ENCODE measurements at places on chromosomes 7 and 10.

DNA sequence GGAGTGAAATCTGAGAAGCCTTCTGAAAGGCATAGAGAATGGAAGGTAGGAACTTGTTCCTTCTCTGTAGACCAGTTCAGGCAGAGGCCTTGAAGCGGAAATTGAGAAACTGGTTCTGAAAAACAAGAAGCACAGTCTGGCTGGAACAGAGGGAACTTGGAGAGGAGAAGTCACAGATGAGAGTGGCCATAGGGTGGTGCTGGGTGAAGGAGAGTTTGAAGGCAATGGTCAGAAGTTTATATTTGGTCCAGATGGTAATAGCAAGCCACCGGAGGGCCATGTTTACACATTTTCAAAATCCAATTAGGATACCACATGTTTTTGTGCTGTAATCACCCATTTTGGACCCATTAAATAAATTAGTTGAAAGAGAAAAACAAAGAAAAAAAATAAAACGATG lies 692.5 kb downstream of the INHBA start:
- peak; percentile 76 for DNase-seq

- DNase-seq = no peak
Measured at GRCh38 chr10:67257018-67257417, 331.2 kb downstream of the LRRTM3 start.

GRCh38 chr10:3220853-3221252 lies 48.3 kb upstream of the PITRM1 start:
- DNase-seq = peak; percentile 70

DNA sequence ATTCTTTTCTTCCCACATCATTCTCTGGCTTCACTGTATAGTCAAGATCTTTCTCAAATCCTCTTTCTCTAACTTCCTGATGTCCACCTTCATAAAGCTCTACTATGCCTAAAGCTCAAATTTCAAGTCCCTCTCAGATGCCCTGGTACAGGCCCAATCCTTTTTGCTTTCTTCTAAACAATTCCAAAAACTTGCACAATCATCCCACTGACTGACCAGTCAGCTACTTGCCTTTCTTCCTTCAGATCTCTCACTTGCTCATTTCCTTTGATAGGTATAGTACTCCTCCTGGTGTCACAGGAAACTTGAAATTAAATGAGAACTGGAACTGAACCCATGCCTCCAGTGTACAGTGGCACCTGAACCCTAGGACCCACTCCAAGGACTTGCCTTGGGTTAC lies 18.2 kb downstream of the SEC31B start:
- DNase-seq = peak; percentile 7

GRCh38 chr7:155431231-155431630 lies 26.7 kb upstream of the EN2 start:
- DNase-seq = no peak

- DNase-seq = no peak
Measured at GRCh38 chr10:119377958-119378736, 164.4 kb downstream of the RGS10 start.

DNA sequence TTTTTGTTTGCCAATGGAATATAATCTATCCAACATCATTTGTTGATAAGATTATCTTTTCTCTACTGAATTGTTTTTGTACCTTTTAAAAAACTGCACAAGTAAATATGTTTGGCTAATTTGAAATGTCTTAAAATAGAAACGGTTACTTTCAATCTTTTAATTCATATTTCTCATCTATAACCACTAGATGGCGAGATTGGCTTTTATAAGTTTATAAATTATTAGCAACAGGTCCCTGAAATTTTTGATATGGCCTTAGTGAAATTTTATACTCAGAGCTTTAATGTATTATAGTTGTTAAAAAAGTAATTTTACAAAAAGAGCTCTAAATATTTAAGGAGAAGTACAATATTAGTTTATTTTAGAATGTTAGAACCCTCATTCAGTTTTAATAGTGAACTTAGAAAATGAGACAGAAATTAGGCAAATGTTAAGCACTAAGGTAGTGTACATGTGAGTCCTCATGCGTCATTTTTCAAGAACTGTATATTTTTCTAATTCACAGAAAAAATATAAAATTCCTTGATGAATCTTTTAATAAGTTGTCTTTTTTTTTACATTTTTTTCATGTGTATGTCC lies 592.5 kb downstream of the ARL4A start:
- peak; percentile 29 for DNase-seq

DNA sequence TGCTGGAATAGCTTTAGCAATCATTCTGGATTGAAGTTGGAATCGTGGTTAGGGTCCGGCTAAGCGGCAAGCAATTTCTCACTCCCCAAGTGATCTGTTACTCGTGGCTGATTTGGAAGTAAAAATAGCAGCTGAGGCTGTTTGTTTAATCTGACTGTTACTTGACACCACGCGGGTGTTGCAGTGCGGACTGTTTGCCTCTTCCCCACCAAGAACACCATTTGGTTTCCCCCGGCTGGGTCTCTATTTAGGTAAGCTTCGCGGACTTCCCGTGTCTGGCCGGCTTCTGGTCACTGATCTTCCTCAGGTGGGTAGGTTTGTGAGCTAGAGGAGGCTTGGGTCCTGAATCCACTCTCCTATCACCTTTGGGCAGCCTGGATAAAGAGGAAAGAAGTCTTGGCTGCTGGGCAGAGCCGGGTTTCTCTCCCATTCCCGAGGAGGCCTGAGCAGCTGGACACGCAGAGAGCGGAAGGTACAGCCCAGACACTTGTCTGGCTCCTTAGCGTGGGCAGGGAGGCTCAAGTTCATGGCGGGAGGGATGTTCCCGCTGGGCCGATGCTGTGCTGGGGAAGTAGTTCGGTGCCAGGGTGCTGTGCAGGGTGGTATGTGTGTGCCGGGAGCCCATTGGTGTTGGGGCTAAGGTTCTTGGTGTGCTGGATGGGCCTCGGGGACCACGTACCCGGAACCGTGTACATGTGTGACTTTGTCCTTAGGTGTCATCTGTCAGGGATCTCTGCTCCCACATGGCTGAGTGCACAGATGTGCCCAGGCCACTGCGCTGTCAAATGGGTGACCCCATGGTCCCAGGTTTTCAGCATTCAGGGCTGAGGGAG lies at the start of gene C10orf71:
Gene C10orf71 (plus strand): TSS at position 188 of the 833 bp plus-strand sequence. CDS start 23,376 bp downstream, outside the sequence.
- no peak for DNase-seq

- DNase-seq = no peak
Measured at GRCh38 chr10:63673846-63674245, 152.6 kb downstream of the REEP3 start.

GRCh38 chr10:6141296-6142151 lies 52.7 kb downstream of the RBM17 start:
- DNase-seq = peak; percentile 84

DNA sequence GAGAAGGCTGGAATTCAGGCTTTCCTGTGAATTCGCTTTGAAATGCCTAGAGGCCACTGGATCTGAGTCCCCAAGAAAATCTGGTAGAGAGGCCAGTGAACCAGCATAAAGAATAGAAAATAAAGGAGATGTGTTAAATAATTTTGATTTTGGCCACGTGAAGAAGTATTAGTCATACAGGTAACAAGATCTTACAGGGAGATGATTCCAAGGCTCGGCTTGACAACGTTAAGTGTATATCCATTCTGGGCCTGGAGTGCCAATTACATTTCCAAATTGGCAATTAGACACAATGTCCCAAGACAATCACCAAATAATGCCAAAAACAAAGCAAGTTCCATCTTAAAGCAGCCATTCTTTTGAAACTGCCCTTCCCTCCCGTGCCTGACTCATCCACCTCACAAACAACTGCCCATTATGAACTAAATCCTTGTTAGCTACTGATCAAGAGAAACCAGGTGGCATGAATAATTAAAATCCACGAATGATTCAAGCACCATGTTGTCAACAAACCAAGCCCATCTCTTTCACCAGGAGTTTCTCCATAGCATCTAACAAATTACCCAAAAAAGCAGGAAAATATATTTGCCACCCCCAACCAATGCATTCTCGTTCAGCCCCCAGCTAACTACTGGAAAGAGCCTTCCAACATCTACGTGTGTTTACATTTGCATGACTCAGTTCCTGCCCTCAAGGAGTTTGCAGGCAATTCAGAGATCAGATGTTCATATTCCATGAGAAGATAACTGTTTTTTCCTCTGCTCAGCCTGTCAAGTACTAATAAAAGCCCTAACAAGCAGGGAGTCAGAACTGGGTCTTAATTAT lies 8.5 kb downstream of the KCNMA1 start:
- DNase-seq = peak; percentile 88

- DNase-seq = peak; percentile 100
Measured at GRCh38 chr7:128236924-128237586, 4.0 kb upstream of the LEP start.

- no peak for DNase-seq
Measured at GRCh38 chr7:136897676-136898075, 29.2 kb downstream of the CHRM2 start.

- no peak for DNase-seq
Measured at GRCh38 chr10:29749150-29749549, 114.4 kb upstream of the SVIL start.

DNA sequence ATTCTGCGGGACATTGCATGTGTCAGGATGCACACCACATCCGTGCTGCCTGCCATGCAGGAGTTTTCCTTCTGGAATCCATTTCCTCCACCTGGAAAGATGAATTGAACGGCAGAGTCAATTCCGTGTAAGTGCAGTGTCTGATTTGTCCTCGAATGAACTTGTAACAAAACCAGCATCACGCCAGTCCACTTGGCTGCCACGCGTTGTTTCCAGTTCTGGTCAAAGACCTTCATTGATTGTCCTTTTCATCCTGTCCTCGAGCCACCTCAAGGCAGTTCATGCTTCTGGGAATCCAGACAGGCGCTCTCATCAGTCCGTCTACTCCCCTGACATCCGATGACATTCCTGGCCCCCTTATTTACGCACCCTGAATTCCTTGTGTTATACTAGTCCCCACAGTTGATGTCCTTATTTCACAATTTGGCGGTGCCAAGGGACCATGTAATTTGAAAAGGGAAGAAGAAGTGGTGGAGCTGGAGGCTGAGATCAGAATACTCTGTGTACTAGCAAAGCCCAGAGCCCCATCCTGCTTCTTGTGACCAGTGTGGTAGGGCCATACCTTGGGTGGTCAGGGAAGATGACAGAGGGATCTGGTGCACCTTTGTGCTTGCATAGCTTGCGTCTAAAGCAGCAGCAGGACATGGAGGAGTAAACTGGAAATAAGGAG lies 502.2 kb downstream of the PLXNA4 start:
- DNase-seq = no peak

- DNase-seq = no peak
Measured at GRCh38 chr7:27345164-27345887, 102.7 kb downstream of the EVX1 start.

DNA sequence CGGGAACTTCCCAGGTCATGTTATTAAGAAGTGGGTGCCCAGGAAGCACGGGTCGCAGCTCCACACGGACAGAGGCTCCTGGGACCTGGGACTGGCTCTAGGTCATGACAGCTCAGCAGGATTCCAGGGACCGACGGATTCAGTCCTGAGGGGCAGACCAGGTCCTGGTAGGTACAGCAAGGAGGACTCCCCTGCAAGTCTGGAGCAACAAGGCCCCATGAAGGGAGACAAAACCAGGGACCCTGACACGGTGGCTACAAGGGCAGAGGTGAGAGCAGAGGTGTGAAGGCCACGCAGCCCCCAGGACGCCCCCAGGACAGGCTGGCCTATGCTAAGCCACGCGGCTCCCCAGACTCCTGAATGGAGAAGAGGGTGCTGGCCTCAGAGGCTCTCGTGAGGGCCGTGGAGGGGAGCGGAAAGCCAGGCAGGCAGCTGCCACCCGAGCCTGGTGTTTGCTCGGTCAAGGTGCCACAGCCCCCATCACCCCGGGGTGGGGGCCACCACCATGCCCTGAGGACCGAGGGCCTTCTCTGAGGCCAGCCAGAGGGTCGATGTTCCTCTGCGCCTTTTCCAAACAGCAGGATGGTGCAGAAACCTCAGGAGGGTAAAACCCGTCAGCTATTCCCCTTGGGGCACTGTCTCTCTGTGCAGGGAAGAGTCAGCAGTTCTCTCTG lies 348.9 kb downstream of the PTPRN2 start:
- no peak for DNase-seq

DNA sequence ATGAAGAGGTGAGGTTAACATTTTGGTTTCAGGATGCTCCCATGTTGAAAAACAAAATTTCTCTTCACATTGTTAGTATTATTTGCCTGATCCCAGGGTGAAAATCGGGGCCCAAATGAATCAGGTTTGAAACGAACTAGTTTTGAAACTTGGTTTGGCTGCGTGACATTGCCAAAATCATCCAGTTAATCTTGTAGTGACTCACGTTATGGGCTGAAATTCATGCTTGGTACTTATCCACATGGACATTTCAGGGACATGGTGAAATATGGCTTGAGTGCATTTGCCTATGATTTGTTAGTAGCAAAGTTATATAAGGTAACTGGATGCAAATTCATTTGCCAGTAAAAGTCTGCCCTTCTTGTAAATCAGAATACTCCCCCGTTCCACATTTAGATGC lies 97.3 kb downstream of the CFAP58 start:
- DNase-seq = no peak

- peak; percentile 9 for DNase-seq
Measured at GRCh38 chr10:28139138-28139537, 140.3 kb upstream of the ODAD2 start.

- DNase-seq = no peak
Measured at GRCh38 chr7:150803161-150803860, 2.7 kb downstream of the TMEM176A start.

- no peak for DNase-seq
Measured at GRCh38 chr7:155509725-155510551, 36.4 kb downstream of the CNPY1 start.

- no peak for DNase-seq
Measured at GRCh38 chr10:131081376-131081775, 230.1 kb downstream of the TCERG1L start.

- peak; percentile 42 for DNase-seq
Measured at GRCh38 chr7:106178593-106179134, 66.6 kb upstream of the SYPL1 start.

DNA sequence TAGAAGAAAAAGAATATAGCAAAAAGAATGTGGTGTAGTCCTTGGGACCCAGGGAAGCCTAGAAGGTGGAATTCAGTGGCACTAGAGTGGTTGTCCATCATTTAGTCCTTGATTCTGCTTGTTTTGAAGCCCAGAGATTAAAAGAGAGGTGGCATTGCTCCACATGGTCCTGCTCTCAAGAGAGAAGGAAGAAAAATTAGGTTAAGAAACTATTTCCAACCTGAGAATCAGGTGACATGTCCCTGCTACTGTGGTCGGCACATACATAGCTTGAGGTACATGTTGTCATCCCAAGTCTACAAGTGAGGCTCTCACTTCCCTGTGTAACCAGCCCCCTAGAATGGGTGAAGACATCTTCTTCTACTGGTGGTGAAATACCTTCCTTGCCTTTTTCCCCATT lies at the start of gene OR9A2:
Gene OR9A2 (minus strand): TSS at position 101 of the 400 bp plus-strand sequence. CDS start 0 bp downstream, at position 101.
- no peak for DNase-seq

- peak; percentile 87 for DNase-seq
Measured at GRCh38 chr10:17989908-17990767, 38.4 kb downstream of the SLC39A12 start.

Measured in bronchial epithelial cell (primary cell).